ENCODE measurements at places on chromosomes 16 and 17.

GRCh38 chr16:26475596-26475995 lies 591.1 kb upstream of the C16orf82 start:
- no peak for DNase-seq

DNA sequence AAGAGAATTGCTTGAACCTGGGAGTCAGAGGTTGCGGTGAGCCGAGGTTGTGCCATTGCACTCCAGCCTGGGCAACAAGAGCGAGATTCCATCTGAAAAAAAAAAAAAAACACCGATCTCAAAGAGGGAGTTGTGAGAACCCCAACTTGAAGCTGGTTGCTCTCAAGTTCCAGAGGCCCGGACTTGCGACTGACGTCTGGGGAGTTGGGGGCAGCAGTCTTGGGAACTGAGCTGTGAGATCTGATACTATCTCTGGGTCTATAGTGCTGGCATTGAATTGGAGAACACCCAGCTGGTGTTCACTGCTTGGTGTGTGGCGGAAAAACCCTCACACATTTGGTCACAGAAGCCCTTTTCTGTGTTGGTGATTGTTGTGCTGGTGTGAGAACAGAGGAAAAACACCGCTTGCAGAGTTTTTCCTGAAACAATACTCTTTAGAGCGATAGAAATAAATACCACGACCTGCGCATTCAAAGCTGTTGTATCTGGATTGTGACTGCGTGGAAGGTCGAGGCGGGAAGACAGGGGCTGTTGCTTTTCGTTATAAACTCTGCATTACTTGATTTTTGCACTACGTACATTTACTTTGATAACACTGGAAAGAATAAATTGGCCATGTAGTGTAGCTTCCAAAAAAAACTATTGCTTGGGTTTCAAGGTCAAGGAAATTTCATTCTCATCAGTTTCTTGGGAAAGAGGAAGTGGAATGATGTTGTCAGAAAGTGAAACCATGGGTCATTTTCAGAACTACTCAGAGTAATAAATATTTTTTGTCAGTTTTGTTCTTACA lies 8.8 kb downstream of the SCIMP start:
- no peak for DNase-seq

- no peak for DNase-seq
Observed at GRCh38 chr17:49997773-49998703, 3.0 kb upstream of the DLX3 start.

DNA sequence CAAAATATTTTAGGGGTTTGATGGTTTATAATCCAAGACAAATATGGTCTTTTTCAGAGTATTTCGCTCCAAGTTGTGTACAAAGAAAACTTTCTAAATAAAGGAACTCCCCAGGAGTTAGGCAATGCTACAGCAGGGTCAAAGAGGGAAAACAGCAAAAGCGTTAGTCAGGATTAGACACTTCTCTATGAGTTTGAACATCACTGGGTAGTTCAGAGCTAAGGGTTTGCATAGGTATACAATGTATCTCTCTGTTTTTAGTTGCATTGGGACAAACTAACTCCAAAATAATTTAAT lies 34.8 kb downstream of the FAM20A start:
- no peak for DNase-seq

- DNase-seq, result no peak
Observed at GRCh38 chr17:56108811-56109284, 44.4 kb upstream of the ANKFN1 start.

- DNase-seq, result no peak
Observed at GRCh38 chr16:29745121-29745852, 503 bp downstream of the C16orf54 start.

DNA sequence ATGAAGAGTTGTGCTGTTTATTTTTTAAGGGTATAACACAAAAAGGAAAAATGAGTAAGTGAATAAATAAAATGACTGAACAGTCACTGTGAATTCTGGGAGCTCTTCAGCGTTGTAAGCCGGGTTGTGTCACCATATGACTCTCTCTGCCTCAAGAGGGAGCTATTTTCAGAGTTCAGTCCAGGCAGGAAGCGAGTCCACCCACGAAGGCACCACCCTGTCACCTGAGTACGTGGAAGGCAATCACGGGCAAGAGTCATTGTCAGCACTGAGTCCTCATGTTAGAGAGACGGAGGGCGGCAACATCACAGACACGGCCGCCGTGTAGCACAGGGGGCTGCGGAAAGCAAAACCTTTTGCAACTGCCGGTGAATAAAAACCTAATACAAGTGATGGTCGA lies 227.6 kb downstream of the UTP18 start:
- DNase-seq, result no peak

- DNase-seq, result no peak
Observed at GRCh38 chr17:68452724-68453290, 4.5 kb downstream of the WIPI1 start.

DNA sequence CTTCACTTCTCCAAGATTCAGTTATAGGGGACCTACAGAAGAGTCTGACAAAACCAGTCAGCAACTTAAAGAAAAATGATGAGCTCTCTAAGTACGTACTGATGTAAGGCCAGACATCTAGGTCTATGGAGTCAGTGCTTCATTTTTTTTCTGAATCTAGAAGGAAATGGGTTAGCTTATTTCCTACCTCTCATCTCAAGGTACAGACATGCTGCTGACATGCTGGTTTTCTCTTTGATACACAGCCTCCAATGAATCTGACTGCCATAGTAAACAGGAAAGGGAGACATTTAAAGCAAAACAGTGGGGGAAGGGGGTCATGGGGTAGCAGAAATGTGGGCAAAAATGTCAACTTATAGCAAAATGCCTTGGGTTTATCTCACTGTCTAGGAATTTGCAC lies 16.4 kb downstream of the CDR2 start:
- no peak for DNase-seq

DNA sequence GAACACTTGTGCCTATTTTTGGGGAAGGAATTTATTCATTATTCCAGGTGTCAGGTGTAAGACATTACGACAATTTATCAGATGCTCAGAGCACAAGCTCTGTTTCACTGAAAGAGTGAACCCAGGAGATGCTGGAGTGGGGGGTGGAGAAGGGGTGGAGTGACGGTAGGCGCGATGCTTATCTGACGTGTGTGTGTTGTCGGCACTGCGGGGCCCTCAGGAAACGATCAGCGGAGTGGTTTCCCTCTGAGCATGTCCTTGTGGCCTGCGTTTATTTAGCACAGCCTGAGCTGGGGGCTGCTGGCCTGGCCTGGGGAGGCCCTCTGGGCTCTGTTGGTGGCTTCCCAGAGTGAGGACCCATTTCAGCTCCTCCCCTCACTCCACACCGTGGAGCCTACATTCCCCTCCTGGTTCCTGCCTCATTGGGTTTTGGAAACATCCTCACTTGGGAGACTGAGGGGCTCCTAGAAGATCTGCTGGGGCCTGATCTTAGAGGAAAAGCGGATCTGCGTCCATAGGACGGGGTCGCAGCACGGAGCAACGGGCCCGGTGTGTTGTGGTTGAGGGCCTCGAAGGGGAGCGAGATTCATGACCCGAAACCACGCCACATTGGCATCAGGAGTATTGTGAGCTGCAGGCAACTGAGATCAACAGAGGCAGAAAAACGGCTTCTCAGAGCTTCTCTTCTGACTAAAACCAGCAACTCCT lies 19.0 kb upstream of the GNG13 start:
- DNase-seq, result no peak

GRCh38 chr17:48102798-48103715 lies 1.8 kb upstream of the CBX1 start:
- DNase-seq, result no peak

DNA sequence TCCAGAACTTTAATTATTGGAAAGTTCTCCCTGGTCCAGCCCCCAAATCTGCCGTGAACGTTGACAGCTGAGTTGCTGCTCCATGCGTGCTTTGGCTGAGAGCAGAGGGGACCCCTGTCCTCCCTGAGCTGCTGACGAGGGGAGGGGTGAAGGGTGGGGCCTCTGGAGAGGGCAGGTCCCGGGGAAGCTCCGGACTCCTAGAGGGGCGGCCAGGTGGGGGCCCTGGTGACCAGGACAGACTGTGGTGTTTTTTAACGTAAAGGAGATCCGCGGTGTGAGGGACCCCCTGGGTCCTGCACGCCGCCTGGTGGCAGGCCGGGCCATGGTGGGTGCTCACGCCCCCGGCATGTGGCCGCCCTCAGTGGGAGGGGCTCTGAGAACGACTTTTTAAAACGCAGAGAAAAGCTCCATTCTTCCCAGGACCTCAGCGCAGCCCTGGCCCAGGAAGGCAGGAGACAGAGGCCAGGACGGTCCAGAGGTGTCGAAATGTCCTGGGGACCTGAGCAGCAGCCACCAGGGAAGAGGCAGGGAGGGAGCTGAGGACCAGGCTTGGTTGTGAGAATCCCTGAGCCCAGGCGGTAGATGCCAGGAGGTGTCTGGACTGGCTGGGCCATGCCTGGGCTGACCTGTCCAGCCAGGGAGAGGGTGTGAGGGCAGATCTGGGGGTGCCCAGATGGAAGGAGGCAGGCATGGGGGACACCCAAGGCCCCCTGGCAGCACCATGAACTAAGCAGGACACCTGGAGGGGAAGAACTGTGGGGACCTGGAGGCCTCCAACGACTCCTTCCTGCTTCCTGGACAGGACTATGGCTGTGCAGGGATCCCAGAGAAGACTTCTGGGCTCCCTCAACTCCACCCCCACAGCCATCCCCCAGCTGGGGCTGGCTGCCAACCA lies at the start of gene MC1R:
TSS of gene MC1R (plus strand) at position 410 of the 895 bp plus-strand sequence. CDS start at position 807, 397 bp downstream.
- DNase-seq, result no peak

DNA sequence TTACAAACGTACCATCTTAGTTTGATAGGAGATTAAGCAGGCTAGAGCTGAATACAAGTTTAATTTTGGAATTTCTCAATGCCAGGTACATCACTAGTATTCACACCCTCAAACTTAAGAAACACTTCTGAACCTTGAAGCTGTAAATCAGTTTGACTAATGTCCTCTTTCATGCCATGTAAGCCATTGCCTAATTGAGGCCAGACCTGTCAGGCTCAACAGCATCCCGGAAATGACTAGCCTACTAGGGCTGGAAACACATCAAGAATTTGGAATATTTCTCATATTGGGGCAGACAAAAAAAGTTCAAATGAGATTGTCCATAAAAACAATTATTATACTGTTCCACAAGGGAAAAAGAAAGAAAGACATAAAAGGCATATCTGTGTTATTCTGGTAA lies 1.7 kb downstream of the USP32 start:
- DNase-seq, result no peak

GRCh38 chr16:87199379-87199778 lies 117.8 kb downstream of the C16orf95 start:
- DNase-seq, result no peak

- peak; percentile 55 for DNase-seq
Observed at GRCh38 chr16:6231398-6231797, 1101.2 kb upstream of the RBFOX1 start.

DNA sequence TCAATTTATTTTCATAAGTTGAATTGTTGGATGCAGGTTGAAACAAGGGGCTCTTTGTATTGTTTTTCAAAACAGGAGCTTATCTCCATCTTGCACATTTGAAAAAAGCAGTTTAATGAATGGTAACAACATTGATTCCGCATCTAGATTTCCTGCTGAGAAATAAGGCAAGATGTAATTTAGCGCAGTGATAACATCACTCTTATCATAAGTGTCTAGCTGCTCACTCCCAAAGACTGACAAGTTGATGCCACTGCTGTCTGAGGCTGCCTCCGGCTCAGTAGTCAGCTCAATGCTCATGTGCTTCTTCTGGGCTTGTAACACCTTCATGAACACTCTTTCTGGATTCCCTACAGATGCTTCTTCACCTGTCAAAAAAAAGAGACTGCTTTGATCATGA lies 92.4 kb downstream of the KPNA2 start:
- DNase-seq, result no peak

- no peak for DNase-seq
Observed at GRCh38 chr16:87684106-87684677, 81.6 kb downstream of the KLHDC4 start.

DNA sequence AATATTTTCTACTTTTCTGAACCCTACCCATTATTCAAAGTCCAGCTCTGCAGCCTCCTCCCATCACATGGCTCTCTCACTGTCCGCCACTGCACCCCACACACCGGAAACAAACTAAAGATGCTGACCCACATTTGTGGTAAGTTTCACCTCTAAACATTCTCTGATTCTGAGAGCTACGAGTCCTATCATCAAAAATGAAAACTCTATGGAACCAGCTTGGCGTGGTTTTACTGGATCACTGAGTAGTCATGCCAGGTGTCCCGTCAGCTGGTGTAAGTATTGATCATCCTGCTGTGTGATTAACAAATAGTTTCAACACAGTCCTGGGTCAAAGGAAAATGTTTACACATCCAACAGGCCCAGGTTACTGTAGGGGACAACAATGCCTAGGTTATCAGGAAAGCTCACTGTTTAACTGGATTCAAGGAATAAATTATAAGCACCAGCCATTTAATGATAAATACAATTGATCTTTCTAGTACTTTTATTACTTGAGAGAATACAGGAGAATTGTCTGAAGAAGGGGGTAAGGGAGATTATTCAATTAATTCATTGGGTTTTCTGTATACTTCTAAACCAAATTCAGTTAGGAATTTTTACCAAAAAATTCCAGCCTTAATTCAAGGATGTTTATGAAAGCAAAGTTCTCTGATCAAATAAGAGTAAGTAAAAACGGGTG lies 33.9 kb downstream of the CYTH1 start:
- DNase-seq, result no peak

DNA sequence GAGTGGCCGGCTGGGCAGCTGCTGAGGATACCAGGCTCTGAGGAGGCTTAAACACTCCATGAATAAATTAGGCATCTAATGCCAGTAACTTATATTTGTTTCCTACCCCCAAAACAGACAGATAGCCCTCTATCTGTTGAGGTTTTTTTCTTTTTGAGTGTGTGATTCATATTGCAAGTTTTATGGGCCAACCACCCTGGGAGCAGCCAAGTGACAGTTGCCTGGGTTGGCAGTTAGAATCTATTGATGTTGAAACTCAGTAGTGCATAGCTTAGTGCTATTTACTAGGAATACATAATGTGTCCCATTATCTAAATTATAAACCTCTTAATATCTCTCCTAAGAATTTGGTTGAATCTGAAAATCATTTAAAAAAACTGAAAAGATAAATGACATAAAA lies 397.4 kb downstream of the CA10 start:
- no peak for DNase-seq
